ENCODE measurements at places on chromosomes 5 and 9. TPM values are rescaled to one million over a fixed set of nuclear protein-coding genes. Genes with fewer than 3 reads are reported as not detected.

- DNase-seq, result no peak
Measured at GRCh38 chr9:69757996-69758675, 1.7 kb downstream of the PTAR1 start.

GRCh38 chr9:73906671-73907070, 590.5 kb upstream of the RORB start:
- DNase-seq, result no peak

LAMC3 gene
- total RNA-seq, result 0.43 TPM

FOXD4L5 gene
- total RNA-seq, result not detected

DNA sequence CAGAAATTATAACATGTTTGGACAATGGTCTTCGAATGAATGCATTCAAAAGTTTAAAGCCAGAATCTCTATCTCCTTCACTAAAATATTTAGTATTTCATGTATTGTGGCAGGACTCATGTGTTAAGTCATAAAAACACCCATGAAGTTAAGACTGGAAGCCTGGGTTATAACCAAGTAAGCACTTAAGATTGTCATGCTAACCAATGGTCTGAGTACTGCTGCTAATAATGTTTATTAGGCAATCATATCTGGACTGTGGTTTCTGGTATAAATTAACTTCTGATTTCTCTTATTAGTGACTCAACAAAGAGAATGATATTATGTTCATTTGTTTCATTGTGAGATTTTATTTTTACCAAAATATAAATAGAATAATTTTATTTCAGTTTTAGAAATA, 297.9 kb upstream of the EDIL3 start:
- DNase-seq, result no peak

- peak; percentile 51 for DNase-seq
Measured at GRCh38 chr5:40428126-40428525, 251.6 kb upstream of the PTGER4 start.

DNA sequence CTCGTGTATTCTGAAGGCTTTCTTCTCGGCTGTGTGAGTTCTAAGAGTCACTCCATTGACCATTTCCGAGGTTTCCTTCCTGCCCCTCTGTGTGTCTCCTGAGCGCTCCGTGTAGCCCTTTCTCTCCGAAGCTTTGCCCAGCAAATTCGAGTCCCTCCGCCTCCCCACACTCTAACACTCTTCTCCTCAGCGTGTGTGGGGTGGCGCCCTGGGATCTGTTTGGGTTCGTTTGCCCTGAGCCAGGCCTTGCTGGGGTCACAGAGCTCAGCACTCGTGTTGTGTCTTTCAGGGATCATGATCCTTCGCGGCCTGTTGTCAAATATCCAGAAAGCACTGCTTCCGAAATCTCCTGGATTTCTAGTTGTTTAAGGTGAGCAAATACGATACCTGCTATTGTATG, 5.6 kb upstream of the PAEP start:
- no peak for DNase-seq

GRCh38 chr9:3879315-3879714, 353.5 kb upstream of the RFX3 start:
- no peak for DNase-seq

DNA sequence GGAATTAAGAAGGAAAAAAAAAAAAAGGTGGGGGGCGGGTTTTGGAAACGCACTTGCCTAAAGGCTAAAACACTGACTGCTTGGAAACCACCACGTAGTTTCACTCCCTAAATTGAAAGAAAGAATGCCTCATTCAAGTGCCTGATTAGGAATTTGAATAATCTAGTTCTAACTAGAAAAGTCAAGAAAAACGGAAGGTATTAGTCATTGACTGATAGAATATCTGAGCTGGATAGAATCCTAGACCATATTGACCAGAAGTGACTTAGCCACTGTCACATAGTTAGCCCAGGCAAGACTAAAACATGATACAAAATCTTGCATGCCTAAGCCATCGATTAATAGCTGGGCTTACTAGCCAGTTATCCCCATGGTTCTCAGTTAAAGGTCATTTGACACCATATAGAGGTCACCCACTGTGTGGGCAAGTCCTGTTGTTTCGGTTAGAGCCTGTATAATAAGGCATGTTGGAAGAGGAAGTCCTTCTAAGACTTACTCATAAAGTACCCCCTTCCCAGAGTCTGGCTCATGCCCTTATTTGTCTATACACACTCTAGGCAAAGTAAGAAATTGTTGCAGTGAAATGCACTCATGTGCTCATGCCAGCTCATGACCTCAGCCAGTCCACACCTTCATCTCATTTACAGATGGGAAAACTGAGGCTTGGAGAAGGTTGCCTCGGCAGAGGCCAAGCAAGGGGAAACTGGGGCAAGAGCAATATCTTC, 40.2 kb downstream of the SH3RF2 start:
- DNase-seq, result no peak

DNA sequence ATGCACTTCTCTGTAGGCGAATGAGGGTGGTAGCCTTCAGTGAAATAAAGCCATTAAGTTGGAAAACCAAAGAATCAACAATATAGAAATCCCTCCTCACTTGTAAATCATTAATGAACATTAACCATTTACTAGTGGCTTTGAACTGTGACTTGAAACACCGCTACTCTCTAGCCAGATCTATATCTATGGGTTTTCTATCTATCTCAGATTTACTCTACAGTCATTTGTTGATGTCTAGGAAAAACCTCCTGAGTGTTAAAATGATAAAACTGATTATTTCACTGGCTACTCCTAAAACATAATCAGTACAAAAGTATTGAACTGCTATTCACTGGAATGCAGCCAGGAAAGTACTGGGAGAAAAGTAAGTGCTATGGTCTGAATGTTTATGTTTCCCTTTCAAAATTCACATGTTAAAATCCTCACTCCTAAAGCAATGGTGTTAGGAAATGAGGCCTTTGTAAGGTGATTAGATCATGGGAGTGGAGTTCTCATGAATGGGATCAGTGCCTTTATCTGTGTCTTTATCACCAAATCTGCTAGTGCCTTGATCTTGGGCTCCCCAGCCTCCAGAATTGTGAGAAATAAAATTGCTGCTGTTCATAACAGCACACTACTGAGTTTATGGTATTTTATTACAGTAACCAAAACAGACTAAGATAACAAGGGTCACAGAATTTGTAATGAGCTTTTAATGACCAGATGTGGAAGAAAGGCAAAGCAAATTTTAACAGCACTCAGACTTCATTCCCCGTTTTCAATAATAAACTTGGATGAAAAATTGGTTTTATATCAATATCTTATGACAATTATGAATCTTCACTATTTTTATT, 8.6 kb upstream of the OXCT1 start:
- no peak for DNase-seq

SOHLH1 gene
- total RNA-seq, result not detected

DNA sequence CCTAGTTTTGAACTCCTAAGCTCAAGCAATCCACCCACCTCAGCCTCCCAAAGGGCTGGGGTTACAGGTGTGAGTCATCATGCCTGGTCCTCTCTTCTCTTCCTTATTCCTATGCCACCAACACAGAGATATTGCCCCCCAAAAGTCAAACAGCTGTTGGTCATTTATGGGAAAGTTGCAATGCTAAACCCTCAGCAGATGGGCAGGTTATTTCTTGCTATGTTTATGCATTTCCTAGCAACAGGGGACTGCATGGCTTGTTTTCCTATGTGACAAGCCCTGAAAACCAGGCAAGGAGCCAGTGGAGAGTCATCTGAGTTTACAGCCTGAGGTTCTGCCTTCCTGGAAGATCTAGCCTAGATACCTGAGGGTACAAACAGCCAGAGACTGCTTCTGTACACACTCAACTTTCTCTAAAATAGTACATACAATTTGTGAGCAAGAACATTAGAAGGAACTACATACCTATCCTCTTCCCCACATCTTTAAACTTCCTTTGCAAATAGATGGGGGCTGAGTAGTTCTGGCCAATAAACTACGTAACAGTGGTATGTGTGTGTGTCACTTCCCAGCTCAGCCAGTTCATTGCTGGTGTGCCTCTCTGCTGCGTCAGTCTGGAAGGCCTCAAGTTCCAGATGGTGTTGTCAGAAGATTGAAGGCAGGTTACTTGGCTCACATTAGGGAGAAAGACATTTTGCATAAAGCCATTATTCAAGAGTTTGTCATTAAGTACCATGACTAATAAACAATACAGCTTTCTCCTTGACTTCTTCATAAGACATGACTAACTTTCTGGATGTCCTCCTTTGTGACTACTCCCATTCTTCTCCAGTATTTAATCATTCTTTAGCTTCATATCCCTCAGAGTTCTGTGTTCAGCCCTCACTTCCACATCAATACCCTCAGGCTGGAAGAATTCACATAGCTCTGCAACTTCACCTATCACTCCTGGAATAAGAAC, 65.3 kb downstream of the CSNK1A1 start:
- no peak for DNase-seq

DNA sequence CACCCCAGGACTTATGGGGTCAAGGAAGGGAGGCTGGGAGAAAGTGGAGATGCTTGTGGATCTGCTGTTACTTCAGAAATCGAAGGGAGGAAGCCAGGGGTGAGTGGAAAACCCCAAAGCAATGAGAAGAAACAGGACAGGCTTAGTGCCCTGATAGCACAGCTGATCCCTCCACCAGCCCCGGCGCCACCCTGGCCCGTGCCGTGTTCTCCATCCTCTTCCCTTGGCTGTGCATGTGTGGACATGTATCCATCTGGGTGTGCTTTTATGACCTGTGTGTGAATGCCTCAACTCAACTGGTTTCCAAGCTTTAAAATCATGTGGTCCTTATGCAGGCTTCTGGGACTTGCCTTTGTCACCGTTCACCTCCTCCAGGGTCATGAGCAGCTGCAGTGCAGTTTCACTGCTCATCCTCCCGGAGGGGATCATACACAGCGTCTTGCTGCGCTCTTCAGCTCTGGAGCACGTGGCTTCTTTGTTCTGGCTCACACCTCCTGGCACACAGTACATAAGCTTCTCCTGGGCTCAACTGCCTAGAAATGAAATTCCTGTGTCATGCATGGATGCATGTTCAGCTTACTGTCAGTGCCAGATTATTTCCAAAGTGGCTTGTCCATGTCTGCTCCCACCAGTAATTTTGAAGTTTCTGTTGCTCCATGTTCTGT, 58.2 kb downstream of the IPPK start:
- DNase-seq, result no peak

DNA sequence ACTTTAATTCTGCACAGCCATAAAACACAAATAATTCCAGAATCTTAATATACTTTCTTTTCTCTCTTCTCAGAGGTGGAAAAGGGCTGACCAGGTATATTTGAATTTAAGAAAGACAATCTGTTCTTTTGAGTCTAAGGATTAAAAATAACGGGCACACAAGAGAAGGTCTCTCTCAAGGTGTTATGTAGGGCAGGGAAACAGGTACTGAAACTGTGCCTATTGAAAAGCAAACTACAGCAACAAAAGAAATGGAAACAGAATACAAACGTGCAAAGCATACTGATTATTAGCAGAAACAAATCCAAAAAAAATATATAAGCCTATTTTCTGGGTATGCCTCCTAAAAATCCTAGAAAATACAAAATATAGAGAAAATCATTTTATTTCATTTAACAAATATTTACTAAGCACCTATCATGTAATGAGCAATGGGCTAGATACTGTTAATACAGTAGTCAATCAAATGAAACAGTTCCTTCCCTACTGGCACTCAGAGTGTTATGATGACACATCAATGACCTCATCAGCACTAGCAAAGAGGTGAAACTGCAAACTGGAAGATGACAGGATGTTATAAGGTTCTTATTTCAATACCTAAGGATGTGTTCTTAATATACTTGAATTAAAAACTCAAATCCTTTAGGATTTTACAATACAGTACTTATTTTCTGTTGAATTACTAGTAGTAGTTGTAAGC, 87.7 kb downstream of the AUH start:
- peak; percentile 15 for DNase-seq

- no peak for DNase-seq
Measured at GRCh38 chr9:76453785-76454184, 5.2 kb upstream of the GCNT1 start.

INSL4 gene
- not detected for total RNA-seq

DNA sequence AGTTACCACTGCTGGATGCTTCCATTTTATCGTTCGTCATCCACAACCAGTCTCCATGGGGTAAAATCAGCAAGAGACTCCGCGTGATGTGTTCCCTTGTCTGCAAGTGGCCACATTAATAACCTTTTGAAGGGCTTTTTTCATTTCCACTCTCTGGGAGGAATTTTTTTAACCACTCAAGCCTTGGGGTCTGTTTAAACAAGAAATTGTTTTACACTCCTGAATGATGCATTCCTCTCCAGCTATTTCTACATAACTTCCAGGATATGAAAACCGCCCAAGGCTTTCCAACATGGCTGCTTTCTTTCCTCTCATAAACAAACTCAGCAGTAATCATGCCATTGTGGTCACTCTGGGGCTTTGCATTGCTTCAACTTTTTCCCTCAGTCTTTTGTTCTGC, 217.2 kb upstream of the DAPK1 start:
- DNase-seq, result no peak

- no peak for DNase-seq
Measured at GRCh38 chr5:29984156-29984540, 1209.3 kb upstream of the CDH6 start.

FAM221B gene
- total RNA-seq, result not detected

GRCh38 chr5:137727623-137728022, 8.3 kb downstream of the KLHL3 start:
- DNase-seq, result no peak

SPINK7 gene
- not detected for total RNA-seq

PCDHA1 gene
- total RNA-seq, result not detected

- peak; percentile 6 for DNase-seq
Measured at GRCh38 chr5:81782811-81783210, 31.9 kb upstream of the SSBP2 start.
